ENCODE measurements at places on chromosomes 12 and 14.

GRCh38 chr12:91361864-91362263 lies 179.2 kb upstream of the DCN start:
- peak; percentile 6 for DNase-seq

GRCh38 chr14:49250109-49250508 lies 336.1 kb downstream of the RPS29 start:
- DNase-seq, result no peak

DNA sequence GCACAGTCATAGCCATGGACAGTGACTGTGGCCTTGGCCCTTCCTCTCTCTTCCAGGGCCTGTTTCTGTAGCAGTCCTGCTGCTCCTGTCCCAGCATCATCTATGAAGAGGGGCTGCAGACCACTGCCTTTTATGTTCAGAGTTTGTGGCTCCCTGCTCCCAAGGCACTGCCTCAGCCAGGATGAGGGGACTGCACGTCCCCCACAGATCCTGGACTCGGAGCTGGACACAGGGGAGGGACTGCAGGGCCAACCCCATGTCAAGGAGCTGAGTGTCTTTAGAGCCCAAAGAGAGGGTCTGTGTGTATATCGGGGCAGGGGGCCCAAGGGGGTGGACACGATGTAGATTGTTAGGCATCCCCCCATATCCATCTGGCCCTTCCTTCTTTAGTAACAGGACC lies 60.6 kb upstream of the DIO3 start:
- DNase-seq, result no peak

- DNase-seq, result no peak
Observed at GRCh38 chr12:83536496-83536895, 849.8 kb downstream of the TMTC2 start.

DNA sequence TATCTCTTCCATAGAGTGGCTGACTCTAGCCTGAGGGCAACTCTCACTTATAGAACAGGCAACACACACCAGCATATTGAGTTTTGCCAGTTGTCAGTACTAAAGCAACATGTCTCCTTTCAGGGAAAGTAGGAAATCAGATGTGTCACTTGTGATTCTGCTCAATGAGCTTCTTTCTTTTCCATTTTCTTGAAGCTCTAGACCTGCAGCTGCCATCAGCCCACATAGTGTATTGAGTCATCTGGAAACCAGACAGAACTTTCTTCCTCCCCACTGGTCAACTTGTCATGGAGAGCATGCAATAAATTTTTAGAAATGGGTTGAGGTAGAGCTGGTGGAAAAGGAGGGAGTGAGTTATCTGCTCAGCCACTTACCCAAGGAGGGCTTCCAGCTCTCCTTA lies 209.0 kb upstream of the PLEKHG7 start:
- no peak for DNase-seq

- peak; percentile 48 for DNase-seq
Observed at GRCh38 chr12:121649819-121650353, 19.6 kb downstream of the MORN3 start.

DNA sequence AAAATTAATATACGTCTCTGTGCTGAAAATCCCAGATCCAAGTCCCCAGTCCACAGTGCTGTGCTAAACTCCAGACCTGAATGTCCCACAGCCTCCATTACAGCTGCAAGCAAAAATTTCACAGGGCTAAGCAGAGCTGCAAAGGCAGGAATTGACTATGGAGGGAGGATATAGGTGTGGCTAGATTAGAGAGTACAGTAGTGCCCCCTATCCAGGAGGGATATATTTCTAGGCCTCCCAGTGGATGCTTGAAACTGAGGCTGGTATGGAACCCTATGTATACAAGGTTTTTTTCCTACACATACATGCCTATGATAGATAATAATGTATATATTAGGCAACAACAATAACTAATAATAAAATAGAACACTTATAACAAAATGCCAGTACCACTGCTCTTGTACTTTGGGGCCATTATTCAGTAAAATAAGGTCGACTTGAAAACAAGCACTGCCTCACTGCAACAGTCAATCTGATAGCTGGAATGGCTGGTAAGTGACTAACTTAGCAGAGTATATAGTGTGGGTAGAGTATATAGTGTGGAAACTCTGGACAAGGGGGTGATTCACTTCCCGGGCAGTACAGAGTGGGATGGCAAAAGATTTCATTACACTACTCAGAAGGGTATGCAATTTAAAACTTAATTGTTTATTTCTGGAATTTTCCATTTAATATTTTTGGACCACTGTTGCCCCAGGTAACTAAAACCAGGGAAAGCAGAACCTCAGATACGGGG lies 82.7 kb downstream of the C14orf132 start:
- no peak for DNase-seq

DNA sequence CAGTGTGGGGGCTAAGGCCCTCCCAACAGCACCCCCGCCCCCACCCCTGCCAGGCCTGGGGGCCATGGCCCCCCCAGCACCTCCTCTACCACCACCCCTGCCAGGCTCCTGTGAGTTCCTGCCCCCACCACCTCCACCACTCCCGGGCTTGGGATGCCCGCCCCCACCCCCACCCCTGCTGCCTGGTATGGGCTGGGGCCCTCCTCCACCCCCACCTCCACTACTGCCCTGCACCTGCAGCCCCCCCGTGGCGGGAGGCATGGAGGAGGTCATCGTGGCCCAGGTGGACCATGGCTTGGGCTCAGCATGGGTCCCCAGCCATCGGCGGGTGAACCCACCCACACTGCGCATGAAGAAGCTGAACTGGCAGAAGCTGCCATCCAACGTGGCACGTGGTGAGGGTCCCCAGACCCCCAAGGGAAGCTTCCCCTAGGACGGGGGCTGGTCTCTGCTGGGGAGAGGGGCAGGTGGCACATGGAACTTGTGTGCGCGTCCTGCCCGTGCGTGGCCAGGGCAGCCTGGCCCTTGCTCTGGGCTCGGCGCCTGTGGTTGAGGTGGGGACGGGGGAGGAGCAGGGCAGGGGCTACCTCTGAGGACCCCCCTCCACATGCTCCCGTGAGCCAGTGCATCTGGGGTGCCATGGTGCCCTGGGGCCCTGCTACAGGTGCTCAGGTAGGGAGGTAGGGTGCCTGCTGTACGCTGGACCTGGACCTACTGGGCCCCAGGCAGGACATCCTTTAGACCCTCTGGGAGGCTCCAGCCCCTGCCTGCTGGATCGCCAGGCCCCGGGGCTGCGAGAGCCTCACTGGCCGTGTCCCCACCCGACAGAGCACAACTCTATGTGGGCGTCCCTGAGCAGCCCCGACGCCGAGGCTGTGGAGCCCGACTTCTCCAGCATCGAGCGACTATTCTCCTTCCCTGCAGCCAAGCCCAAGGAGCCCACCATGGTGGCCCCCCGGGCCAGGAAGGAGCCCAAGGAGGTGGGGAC lies 16.1 kb upstream of the ADSS1 start:
- DNase-seq, result no peak

GRCh38 chr14:95841668-95842067 lies 35.0 kb upstream of the TUNAR start:
- no peak for DNase-seq

DNA sequence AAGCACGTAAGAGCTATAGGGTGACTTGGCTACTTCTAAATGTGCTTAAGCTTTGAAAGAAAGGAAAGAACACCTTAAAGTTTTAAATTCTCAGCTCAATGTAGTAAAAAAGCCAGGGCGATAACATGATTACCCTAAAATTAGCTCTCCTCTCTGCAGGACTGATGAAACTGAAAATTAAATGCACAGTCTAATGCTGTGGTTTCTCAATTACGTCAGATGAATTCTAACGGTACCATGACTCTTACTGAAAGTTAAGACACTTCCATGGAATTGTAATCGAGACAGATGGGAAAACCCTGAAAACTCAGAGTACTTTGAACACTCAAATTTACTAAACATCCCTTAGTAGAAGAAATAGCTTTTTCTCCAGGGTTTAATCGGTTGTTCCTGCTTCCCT lies 25.9 kb upstream of the PRKD1 start:
- DNase-seq, result no peak

DNA sequence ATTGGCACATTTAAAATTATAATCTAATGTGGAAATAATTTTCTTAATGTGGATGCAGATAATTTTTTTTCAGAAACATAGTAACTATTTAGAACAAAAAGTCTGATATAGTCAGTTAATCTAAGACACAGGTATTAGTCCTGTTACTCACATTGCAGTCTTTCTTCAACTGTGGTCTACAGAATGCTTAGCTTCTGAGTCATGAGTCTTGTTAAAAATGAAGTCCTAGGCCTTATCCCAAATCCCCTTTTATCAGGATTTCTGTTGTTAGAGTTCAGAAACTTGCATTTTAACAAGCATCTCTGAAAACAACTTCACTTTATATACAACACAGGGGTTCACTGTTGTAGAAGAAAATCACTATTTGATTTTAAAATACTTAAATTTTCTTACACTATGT lies 112.2 kb downstream of the SLC16A7 start:
- no peak for DNase-seq

DNA sequence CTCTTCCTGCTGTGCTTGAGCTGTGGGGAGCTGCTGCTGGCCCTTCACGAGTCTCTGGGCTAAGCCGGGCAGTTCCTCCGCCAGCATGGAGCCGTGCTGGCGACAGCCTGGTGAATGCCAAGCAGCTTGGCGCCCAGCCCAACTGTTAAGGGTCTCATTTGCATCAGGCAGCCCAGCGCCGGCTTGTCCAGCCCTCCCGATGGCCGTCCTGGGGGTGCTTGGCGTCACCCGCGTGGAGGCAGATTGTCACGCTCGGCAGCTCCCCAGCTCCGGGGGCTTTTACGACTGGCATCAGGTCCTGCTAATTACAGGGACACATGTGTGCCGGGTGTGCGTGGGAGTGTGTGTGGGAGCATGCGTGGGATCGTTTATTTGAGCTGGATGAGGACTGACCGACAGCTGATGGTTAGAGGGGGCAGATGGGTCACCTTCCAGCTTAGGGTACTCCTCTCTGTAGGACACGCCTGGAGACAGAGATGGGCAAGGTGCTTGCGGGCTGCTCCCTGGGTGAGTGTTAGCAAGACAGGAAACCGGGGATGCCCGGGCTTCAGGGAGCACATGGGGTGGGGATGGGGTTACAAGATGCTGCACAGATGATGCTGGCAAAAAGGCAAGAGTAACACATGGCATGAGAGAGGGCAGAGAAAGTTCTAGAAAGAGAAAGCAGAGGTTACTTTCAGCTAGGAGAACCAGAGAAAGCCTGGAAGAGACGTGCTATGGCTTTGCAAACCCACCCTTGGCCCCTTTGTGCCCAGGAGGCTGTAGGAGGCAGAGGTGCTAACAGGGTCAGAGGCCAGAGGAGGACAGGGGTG lies 64.1 kb downstream of the KIF26A start:
- DNase-seq, result no peak

- no peak for DNase-seq
Observed at GRCh38 chr12:111450676-111451075, 45.0 kb downstream of the SH2B3 start.

DNA sequence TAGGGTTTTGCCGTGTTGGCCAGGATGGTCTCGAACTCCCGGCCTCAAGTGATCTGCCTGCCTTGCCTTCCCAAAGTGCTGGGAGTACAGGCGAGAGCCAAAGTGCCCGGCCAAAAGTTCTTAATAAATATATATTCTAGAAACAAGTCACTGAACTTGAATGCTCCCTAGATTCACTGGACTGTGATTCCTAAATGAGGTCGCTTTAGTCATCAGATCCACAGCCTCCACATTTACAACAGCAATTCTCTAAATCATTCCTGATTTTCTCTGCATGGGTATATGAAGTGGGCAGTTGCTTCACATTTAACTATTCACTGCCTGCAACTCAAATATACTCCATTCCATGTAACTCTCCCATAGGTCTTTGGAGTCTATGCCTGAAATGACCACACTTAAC lies 813.0 kb downstream of the GALC start:
- no peak for DNase-seq

DNA sequence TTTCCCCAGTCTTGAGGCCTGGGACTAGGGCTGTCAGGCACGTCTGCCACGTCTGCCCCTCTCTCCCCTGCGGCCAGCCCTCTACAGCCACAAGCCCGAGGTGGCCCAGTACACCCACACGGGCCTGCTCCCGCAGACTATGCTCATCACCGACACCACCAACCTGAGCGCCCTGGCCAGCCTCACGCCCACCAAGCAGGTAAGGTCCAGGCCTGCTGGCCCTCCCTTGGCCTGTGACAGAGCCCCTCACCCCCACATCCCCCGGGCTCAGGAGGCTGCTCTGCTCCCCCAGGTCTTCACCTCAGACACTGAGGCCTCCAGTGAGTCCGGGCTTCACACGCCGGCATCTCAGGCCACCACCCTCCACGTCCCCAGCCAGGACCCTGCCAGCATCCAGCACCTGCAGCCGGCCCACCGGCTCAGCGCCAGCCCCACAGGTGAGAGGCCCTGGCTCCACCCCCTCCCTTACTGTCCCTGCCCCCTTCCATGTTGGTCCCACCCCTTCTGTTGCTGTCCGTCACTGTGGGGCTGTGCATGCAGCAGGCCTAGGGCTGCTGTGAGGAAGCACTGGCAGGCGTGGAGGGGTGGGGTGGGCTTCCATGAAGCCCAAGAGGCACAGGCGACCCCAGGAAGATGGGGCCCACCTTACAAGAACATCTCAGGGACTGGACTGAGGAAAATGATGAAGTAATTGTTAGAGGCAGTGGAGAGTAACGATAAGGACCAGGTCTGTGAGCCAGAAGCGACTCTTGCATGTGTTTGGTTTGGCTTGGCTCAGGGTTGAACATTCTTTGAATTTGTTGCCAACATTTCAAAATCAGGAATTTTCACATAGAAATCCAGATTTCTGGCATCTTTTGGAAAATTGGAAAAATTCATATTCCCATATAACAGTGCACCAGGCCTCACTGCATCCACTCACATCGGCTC lies 16.8 kb downstream of the C12orf43 start:
- no peak for DNase-seq

GRCh38 chr14:55582746-55583145 lies 2.7 kb downstream of the KTN1 start:
- DNase-seq, result no peak

DNA sequence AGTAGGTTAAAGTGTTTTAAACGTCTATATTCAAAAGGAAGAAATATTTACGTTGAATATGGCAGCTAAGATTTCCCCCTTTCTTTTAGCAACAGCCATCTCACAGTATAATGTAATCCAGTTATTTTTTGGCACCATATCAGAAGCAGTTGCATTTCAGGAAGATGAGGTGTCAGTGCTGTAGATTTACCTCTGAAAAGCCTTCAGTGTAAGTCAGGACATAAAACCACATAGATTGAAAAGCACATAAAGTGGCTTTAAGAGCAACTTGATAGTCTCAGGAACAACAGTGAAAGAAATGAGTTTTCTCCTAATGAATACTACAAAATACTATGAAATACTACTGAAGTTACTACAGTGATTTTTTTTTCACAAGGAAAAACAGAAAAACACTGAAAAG lies 6.9 kb downstream of the MLH3 start:
- no peak for DNase-seq

DNA sequence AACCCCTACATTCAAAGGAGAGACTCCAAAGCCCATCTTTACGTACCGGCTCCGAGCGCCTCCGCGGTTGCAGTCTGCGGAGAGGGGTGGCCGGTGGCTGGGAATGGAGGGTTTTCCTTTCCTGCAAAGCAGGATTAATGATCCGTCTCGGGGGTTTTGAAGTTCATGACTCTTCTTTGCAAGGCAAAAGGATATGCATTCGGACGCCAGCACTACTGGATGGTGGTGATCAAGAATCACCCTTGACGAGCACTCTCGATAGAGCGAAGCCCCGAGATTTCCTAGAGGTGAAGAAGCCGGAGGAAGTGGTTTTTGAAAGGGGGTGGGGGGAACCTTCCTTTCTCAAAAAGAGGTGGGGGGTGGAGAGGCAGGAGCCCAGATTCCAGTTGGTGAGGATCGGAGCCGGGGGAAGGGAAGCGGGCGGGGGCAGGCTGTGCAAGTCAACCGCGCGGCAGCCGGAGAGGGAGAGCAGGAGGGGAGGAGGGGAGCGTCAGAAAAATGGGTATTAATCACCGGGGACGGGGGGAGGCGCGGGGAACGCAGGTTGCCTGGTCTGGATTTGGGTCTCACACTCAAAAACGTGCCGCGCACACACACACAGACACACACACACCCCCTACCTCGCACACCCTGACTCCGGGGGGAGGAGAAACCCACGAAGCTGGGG lies at the start of gene GRIN2B:
Gene GRIN2B, minus strand, starts transcription at position 307 of the 667 bp plus-strand sequence. CDS start 115,394 bp downstream, outside the sequence.
- no peak for DNase-seq
